Esophagus mucosa (tissue), 1 donor: ENCODE measurements at places on chromosomes 1 and 21. TPM values are rescaled to one million over a fixed set of nuclear protein-coding genes. Genes with fewer than 3 reads are reported as not detected.

- peak; percentile 42 for ATAC-seq
These were observed 87.1 kb upstream of the CACNA1E start for GRCh38 chr1:181396171-181396670.

GRCh38 chr21:44752671-44753235 lies 41.4 kb upstream of the TSPEAR start:
- peak; percentile 85 for ATAC-seq

GRCh38 chr1:55987491-55988249 lies 591.7 kb downstream of the PLPP3 start:
- no peak for ATAC-seq

- ATAC-seq = no peak
These were observed 209.2 kb upstream of the DAB1 start for GRCh38 chr1:57633056-57633455.

The LMX1A gene
- total RNA-seq = 0.04 TPM

The IGSF21 gene
- not detected for total RNA-seq

The CXADR gene
- 34.9 TPM for total RNA-seq

The PRELP gene
- 1.5 TPM for total RNA-seq

The USH2A gene
- not detected for total RNA-seq
